Left ventricle myocardium inferior (tissue), 1 donor: ENCODE measurements at places on chromosomes 12 and 14.

DNA sequence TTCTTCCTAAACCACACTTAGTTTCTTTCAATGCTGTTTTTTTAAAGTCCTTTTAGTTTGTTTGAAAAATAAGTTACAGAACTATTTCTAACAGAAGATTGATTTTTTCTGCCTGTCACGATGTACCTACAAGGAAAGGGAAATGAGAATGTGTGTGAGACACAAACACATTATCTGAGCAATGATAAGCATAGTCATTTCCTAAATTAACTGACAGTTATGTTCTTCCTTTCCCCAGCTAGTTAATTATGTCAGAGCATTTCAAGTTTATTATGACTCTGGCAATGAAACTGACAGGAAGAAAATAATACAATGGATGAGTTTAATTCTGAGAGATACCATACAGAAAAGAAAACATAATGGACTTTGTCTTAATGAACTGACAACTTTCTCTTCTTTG lies 21.3 kb upstream of the LDHB start:
- no peak for DNase-seq

DNA sequence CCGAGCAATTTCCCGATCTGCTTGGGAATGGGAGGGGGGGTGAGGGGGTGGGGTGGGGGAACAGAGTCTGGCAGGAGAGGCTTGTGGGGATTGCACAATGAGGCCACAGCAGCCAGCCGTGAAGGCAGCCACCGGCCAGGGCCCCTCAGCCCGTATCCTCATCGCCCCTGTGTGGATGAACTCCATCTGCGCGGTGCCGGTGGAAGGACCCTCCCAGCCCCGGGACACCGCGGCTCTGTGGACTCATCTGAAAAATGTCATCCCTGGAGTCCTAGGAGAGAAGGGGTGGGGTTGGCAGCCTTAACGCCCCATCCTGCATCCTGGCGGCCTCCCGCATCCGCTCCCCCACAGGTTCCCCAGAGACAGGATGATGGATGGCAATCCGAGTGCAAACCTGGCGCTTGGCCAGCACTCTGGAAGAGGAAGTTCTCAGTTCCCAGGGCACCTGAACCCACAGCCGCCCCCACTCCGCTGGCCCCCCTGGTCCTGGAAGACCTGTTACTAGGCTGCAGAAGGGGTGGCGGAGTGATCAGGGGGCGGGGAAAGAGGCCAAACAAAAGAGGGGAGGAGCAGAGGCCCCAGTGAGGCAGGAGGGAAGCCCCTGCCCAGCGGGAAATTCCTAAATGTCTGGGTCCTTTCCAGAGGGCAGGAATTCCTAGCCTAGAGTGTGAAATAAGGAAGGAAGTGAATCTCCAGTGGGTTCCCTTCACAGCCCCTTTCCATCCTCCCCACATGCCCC lies 1.2 kb upstream of the TNFAIP2 start:
- peak; percentile 91 for DNase-seq

DNA sequence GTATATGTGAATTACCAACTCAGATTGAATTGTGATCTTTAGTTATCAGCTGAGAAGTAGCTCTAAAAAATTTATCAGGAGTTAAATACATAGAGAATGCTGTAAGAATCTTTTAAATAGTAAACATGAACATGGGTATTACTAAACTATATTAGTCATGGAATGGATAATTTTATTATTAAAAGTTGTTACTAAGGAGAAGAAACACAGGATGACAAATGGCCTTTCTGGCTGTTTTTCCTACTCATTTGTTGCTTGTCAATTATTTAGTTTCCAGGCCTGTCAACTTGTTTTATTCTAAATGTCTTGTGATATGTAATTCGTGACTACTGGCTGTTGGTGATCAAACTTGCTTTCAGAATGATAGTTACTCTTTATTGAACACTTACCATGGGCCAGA lies 58.7 kb downstream of the KTN1 start:
- no peak for DNase-seq

DNA sequence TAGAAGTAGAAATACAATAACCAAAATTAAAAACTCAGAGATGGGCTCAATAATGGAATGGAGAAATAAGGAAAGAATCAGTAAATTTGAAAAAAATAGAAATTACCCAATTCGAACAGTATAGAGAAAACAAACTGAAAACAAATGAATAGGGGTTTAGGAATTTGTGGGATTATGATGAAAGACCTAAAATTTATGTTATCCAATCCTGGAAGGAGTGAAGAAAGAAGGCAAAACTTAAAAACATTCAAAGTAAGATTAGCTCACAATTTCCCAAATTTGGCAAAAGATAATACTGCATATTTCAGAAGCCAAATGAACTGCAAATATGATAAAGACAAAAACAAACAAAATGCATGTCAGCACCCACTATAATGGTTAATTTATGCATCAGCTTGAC lies 177.1 kb downstream of the CCDC91 start:
- no peak for DNase-seq

- no peak for DNase-seq
Observed at GRCh38 chr12:121465921-121466793, 66.2 kb downstream of the RNF34 start.

- no peak for DNase-seq
Observed at GRCh38 chr14:29042551-29042950, 276.0 kb downstream of the FOXG1 start.
